ENCODE measurements at places on chromosomes 6 and 20.

DNA sequence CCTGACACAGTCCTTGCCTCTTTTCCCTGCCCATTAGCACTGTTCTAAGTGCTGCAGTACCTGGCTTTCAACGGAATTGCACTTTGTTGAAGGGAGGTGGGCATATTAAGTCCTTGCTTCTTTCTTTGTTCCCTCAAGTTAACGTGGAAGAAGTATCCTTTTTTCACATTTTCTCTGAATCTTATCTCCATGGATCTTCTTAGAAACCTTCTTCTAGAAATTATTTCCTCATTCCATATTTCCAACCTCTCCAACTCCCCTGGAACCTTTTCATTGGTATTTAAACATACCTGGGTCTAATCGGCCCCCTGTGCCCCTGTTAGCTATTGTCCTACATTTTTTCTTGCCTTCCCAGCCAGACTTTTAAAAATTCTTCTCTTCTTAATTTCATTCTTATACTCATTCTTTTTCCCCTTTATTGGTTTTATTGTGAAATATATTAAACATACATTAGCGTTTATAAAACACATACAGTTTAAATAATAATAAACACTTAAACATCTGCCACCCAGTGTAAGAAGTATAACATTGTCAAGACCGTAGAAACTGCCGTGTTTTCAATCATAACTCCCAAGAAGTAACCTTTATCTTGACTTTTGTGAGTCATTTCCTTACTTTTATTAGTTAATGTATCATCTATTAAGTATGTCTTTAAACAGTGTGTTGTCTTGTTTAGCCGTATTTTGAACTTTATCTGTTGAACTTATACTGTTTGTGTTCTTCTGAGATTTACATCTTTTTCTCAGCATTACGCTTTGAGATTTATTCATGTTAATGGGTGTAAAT lies 118.2 kb downstream of the CDKAL1 start:
- DNase-seq = no peak

DNA sequence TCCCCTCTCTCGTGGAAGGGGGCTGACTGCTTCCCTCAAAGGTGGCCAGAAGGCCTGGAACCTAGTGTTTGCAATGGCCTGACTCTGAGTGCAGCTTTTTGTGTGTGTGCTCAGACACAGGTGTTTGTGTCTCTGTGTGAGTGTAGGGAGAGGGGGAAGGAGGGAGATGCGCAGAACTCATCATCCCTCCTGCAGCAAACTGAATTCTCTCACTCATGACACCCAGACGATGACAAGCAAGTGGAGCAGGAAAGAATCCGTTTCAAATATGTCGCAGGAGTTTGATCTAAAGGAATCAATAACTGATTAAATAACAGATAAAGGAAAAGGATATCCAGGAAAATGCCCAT lies 101.4 kb downstream of the TNFAIP3 start:
- no peak for DNase-seq

GRCh38 chr20:57040924-57041323 lies 225.5 kb downstream of the BMP7 start:
- DNase-seq = no peak

- no peak for DNase-seq
These were observed 43.5 kb upstream of the SLC9A8 start for GRCh38 chr20:49769048-49769581.

- peak; percentile 85 for DNase-seq
These were observed at the start of the genes NFS1 and ROMO1 for GRCh38 chr20:35699127-35699956. Gene NFS1 (minus strand): TSS chr20:35699352. CDS start chr20:35699288, 64 bp downstream. Gene ROMO1 (plus strand): TSS chr20:35699405. CDS start chr20:35699633, 228 bp downstream.

DNA sequence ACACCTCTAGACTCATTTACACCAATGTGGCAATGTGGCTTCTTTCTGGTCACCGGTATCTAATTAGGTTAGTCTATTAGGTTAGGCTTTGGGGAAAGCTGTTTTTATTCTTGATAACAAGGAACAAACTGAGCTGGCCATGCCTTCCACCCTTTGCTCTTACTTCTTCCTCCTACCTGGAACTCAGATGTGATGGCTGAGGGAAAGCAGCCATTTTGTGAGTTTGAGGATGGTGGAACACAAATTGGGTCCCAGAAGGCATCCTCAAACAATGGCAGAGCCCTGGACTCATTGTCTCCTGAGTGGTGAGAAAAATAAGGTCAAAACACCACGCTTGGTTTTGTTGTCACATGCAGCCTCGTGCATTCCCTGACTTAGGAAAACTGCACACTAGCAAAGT lies 7.7 kb downstream of the CDH4 start:
- DNase-seq = no peak

DNA sequence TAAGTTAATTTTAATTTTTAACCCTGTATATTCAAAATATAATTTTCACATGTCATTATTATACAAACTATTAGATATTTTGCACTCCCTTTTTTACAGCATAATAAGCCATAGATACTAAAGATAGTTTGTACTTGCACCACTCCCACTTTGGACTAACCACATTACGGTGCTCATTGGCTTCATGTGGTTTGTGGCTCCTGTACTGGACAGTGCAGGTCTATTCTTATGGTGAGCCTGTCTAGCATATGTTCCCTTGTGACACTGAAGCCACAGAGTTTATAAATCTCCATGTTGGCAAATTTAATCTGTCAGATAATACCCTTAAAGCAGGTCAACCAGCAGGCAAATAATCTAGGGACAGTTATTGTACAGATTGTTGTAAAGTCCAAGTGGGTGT lies 354.4 kb upstream of the KCNQ5 start:
- no peak for DNase-seq

GRCh38 chr20:1955217-1955616 lies 38.6 kb downstream of the PDYN start:
- DNase-seq = no peak

- no peak for DNase-seq
These were observed 99.0 kb upstream of the TNFAIP3 start for GRCh38 chr6:137767911-137768690.

- DNase-seq = no peak
These were observed 671 bp downstream of the TAPBP start for GRCh38 chr6:33313105-33313708.

DNA sequence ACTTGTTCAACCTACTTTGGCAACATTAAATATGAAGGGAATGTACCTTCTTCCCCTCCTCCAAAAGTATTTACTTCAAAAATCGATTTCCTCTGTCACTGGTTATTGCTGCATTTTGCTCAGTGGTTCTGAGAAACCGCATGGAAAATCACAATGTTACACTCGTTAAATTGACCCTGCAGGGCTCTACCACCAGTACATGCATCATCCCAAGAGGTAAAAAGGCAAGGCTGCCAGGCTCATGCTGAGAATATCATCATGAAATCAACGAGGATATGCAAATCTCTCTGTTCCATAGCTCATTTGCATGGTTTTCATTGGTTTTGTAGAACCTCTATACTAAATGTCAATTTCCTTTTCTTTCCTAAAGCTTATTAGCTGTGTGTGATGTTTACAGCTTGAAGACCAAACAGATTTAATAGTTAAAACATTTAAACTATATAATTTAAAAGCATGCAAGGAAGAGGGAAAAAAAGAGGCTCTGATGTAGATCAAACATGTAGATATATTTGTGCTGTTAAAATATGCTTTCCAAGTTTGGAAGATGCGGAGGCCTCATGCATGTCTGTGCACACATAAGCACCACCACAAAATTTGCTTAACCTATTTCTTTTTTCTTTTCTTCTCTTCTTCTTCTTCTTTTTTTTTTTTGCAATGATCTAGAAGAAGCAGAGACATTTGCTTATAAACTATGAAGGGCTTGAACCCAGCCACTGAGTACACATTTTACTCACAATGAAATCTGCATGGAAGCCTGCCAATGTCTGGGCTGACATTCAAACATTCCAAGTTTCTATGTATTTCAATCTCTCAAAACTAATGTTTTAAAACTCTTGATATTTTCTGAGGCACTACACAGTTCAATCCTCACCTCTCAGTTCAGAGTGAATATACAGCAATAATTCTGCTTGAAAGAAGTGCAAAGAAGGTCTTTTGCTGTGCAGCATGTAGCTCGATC lies 194.0 kb downstream of the GMPR start:
- DNase-seq = no peak

- DNase-seq = no peak
These were observed 37.9 kb upstream of the SNAP25 start for GRCh38 chr20:10180651-10181235.

DNA sequence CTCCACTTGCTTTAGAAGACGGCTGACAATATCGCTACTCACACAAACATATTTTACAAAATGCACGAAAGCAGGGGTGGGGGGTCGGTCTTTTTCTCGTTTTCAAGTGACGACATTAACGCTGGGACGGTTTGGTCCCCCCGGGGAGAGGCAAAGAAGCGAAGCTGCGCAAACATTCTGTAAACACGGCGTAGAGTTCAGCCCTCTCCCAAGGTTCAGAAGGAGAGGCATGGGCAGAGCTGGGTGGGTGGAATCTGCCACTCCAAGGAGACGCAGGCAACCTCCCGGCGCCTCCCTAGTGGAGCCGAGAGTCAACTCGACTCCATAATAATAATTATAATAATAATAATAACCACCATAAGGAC lies 2.4 kb downstream of the NKX2-2 start:
- DNase-seq = no peak

- no peak for DNase-seq
These were observed 17.5 kb downstream of the NRN1 start for GRCh38 chr6:5989141-5989723.

DNA sequence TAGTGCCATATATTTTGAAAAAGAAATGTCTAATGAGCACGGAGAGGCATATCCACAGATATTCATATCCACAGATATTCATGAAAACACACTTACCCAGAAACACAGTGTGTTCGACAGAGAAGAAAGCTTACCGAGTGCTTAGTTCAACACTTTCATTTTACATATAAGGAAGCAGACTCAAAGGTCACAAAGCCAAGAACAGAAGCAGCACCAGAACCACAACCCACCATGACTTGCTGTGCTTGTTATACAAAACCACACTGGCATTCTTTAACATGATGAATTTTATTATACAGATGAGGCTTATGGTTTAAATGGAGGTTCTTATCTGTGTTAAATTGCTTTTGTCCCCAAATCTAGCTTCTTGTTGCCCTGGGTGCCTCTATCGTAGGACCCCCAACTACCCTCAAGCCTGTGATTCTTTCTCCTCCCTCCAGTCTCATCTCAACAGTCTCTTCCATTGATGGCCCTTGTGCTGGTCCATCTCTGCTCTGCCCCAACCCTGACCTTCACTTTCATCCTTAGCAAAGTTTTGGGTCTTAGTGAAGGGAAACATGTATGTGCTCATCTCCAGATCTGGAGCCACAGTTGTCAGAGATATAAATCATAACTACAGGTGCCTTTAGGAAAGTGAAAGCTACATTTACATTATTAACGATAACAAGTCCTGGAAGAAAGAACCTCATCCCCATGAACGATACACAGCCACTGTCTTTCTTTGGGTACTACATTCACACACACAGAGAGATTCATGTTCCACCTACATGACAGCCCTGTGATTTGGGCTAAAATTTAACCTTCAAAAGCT lies 40.0 kb downstream of the SF3B5 start:
- DNase-seq = no peak

DNA sequence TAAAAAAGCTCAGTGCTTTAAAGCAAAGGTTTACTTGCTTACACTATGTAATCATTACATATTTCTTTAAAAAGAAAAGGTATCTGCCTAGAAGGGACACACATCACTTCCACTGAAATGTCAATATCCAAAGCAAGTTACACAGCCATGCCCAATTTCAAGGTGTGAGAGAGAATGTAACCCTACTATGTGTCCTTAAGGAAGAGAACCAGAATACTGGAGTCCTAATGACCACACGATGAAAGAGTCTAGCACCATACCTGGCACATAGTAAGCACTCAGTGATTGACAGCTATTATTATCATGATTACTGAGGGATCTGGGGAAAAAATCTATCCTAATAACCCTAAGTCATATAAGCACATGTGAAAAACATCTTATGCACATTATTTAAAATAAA lies 10.4 kb downstream of the CHD6 start:
- no peak for DNase-seq

DNA sequence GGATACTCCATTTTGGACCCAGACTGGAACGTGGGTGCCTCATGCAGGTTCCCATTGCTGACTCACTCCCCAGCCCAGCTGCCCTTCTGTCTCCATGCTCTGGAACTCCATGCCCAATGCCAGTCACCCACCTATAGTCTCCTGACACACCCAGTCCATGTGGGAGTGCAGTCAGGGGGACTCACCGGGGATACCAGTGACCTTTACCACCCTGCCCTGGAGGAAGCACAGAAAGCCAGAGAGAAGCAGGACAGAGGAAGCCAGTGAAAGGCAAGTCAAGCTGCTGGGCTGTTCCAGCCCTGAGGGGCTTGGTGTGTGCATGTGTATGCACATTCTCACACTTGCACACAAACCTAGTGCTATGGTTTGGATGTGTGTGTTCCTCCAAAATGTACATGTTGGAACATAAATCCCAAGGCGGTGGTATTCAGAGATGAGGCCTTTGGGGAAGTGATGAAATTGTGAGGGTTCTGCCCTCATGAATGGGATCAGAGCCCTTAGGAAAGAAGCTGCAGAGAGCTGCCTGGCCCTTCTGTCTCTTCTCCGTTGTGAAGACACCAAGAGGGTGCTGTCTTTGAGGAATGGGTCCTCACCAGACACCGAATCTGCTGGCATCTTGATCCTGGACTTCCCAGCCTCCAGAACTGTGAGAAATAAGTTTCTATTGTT lies 121.4 kb upstream of the MAFB start:
- no peak for DNase-seq

DNA sequence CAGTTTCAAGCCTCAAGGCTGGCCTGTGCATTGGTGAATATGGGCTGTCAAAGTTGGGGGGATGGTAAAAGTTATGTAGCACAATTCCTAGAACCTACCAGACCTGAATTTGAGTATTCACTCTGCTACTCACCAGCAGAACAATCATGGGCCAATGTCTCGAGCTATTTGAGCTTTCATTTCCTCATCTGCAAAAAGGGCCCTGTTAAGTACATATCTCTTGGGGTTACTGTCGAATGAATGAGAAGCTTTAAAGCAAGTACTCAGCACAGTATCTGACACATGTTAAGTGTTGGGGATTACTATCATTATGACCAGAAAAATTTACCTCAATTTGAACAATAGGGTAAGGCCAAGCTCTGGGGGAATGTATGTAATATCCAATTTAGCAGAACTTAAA lies 13.5 kb upstream of the ENPP4 start:
- DNase-seq = no peak

DNA sequence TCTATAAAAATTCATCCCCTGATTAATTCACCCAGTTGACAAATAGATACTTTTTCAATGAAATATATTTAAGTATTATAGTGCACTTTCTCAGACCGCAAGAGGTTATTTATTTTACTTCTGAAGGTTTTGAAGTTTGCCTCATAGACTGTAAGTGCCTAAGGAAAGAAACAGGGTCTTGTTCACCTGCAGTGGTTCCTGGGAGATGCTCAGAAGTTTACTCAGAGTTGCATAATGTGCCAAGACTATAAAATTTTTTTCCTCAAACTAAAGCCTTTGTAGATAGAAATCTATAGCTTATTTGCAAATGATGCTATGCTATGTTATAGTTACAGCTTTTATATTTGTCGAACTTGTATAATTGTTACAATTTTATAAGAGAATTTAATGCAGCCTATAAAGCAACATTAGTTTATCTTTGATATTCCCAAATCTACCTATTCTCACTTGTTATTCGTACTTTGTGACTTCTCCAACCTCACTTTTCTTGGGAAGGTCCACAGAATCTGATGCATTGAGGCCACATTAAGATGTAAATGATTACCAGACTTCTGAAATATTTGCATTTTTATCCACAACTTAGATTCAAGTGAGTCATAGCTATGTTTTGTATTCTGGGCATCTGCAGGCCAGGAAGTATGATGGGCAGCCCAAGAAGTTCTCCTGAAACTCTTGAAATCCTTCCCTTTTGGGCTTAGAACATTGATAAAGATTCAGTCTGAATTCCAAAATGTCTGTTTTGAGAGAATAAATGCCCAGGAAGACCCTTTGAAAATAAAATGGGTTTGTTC lies 35.7 kb downstream of the KCNQ5 start:
- DNase-seq = no peak
